ENCODE measurements at places on chromosomes 2 and 18. TPM values are rescaled to one million over a fixed set of nuclear protein-coding genes. Genes with fewer than 3 reads are reported as not detected.

Gene HYCC2
- 16.3 TPM for total RNA-seq

Gene GAL3ST2
- total RNA-seq: not detected

Gene C18orf63
- total RNA-seq: not detected

Gene C2orf81
- total RNA-seq: 6.8 TPM

Gene OTOF
- total RNA-seq: not detected

Gene AQP12A
- total RNA-seq: not detected

Gene GRHL1
- total RNA-seq: 25.7 TPM

Gene ERFE
- not detected for total RNA-seq

Gene MYOM1
- 6.1 TPM for total RNA-seq

Gene INPP5D
- total RNA-seq: 11.4 TPM

Gene CCDC141
- total RNA-seq: 0.32 TPM

Gene SMCHD1
- total RNA-seq: 56.0 TPM

Gene FASTKD2
- 19.5 TPM for total RNA-seq

Gene DCDC2C
- 5.9 TPM for total RNA-seq

All from prostate gland (tissue), 2 donors.